Mucosa of gallbladder (tissue), 1 donor: ENCODE measurements at places on chromosomes 11 and 22. TPM values are rescaled to one million over a fixed set of nuclear protein-coding genes. Genes with fewer than 3 reads are reported as not detected.

DNA sequence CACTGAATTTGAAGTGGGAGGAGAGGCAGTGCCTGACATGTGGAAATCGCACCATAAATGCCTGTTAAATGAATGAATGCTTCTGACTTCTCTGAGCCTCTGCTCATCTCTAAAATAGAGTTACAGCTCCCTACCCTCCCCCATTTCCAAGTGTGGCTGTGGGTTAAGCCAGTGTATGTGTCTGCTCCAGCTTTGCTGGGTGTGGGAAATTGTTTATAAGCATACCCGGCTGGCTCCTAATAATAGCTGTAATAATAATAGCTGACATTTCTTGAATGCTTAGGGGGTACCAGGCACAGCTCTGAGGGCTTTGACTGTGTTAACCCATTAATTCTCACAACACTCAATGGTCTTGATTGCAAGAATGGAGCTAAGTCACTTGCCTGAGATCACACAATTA, 7.0 kb upstream of the FCHSD2 start:
- no peak for DNase-seq

DNA sequence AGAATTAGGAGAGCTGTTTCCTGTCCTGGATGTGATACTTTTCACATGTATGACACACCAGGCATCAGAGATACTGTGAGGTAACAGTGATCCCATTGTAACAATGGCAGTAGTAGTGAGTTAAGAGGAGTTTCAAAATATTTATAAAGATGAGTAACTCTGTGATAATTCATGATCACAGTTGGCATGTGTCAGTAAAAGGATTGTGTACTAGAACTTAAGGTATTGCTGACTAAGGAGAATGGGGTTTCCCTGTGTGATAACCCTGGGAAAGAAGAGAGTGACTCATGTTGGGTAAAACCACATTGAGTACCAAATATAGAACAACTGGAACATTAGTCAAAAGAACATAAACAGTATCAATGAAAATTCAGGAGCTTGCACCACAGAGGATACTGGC, 22.9 kb upstream of the SLC5A1 start:
- DNase-seq: no peak

DNA sequence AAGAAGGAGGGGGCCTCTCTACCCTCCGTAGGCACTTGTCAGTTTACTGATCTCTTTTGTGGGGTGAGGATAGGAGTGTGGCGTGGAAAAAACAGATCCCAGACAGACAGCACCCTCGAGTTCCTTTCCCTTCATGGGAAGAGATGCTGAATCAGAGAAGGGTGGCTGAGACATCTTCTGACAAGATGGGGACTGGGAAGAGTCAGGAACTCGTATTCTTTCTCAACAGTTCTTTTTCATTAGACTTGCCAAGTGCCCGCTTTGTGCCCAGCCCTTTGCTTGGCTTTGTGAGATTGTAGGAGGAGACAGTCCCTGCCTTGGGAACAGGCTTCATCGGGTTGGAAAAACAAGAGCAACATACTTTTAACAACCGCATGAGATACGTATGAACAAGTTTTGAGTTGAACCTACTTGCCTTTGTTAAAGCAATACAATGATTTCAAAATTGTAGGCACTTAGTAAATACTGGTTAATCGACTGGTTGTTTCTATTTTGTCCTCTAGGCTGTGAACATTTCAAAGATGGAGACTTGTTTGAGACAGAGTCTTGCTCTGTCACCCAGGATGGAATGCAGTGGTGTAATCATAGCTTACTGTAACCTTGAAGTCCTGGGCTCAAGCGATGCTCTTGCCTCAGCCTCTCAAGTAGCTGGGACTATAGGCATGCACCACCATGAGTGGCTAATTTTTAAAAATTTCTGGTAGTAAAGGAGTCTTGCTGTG, 1.1 kb downstream of the RRM1 start:
- no peak for DNase-seq

DNA sequence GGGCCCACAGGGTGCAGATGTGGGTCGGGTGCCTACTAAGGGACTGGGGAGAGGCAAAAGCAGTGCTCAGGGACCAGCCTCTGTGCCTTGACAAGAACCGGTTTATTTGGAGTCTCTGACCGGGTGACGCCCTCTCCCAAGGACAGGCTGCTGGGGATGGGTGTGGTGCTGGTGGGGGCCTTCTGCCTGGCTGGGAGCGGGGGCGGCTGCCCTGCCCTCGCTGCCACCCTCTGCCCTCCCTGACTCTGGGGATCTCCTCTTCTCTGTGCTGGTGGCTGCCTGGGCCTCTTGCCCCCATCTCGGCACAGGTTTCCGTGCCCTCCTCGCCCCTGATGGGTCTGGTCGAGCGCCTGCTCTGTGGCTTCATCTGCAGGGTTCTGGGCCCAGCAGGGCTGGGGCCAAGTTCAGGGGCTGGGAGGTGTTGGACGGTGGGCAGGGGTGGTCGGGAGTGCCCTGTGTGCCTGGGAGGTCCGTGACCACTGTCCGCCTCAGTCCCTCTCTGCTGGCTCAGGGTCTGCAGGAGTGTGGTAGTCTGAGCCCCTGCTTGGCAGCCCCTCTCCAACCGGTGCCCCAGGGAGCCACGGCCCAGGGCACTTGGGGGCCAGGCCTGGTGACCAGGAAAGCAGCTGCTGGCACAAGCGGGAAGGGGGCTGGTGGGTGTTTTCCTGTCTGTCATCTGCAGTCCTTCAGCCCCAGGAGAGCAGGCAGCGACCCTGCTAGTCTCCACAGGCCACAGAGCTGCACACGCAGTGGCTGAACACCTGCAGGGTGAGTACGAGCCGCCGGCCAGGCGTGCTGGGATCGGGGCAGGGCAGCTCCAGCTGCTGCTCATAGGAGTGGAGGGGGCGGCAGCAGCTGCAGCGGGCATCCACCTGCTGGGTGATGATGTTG, 23.5 kb downstream of the MUC6 start:
- no peak for DNase-seq

DNA sequence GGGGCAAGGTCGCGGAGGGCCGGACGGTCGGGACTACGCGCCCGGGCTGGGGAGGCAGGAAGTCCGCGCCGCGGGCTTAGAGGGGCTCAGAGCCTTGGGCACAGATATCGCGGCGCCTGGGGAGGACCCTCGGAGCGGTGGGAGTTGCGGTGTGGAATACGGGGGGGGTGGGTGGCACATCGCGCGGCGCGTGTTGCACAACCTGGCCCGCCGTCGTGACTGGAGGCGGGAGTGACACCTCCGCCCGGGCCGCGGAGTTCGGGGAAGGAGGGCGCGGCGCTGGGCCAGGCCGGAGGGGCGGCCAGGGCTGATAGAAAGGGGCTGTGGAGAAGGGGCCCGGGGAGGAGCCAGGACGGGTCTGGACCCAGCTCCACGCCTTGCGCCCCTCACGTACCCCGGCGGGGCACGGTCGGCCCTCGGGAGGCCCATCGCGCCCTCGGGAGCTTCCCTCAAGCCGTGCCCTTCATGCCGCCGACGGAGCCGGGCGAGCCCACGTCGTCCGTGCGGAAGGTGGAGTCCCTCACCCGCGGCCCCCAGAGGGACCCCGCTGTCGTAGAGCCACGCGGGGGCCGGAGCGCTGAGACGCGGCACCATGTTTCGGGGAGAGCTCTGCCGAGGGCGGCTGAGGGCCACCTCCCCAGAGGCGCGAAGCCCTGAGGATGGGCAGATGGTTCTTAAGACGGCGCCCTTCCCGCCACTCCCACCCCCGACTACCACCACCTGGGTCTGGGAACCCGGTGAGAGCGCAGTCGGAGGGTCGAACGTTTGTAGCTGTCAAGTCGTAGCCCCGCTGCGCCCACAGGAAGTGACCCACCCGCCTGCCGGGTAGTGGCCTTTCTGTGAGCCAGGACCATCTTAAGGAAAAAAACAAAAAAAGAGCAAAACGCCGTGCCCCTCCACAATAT, 729 bp downstream of the IL17RA start:
- no peak for DNase-seq

GRCh38 chr11:11532574-11532973, 89.2 kb downstream of the GALNT18 start:
- DNase-seq: no peak

- no peak for DNase-seq
Measured at GRCh38 chr11:94932503-94932902, 40.9 kb downstream of the CWC15 start.

- DNase-seq: no peak
Measured at GRCh38 chr11:3143136-3143880, 21.8 kb downstream of the OSBPL5 start.

- no peak for DNase-seq
Measured at GRCh38 chr11:65104628-65105027, 7.0 kb upstream of the TM7SF2 start.

GRCh38 chr11:47372422-47372821, 5.9 kb downstream of the SPI1 start:
- no peak for DNase-seq

DNA sequence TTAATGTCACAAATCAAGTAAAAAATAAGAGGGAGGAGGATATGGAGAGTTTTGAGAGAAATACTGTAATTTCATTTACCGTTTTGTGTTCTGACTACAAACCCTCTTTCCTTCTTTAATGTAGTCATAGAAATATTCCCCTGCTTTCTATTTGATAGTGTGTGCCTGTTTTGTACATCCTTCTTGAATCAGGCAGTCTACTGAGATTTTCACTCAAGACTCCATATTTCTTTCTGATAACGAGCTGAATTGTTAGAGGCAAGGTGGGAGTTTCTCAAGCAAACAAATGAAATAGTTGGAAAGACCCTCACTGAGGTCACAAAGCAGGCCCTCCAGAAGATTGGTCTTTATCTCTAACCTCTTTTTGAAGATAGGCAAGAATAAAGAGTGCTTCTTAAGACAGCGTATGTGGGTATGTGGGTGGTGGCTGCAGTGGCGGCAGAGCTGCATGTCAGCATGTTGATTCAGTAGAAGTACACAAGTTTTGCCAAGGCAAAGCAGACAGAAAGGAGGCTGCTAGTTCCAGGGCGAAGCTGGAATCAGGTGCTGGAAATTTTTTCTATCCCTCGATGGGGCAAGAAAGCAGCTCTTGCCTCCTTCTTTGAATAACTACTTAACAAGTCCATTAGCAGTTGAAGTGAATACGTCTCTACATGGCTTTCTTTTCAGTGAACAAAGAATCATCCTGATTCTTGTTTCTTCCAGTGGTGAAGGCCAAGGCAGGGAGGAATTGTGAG, 164.2 kb downstream of the FAM76B start:
- no peak for DNase-seq

GRCh38 chr22:23514322-23515038, 65.6 kb downstream of the IGLL1 start:
- no peak for DNase-seq

DNA sequence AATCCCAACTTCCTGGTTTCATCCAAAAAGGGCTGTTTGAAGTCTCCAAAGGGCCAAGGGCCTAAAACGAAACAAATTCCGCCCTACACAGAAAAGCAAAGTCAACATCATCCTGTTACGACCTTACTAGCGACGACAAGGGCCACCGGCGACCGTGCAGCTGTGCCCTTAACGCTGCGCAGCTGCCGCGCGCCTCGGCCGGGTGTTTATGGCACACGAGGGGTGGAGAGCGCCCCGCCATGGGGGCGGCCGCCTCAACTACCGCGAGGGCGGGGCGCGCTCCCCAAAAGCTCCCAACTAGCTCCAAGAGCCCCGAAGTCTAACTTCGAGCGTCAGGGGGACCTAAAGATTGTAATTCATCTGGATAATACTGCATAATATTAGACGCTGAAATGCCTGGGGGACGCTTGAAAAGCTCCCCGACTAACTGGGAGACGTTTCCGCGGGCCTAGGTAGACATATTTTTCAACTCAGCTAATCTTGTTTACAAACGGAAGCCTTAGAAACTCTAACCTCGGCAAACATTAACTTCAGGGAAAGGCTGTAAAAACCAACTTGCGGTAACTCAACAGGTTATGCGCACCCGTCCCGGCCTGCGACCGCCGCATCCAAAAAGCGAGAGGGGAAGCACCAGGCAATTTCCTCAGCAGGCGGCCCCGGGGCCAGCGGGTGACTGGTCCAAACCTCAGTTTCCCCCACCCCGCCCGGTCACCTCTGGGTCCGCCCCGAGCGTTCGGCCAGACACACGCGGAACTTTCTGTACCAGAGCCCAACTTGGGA, 694 bp downstream of the TMEM123 start:
- DNase-seq: peak; percentile 53

- DNase-seq: no peak
Measured at GRCh38 chr22:47435826-47436225, 673.4 kb downstream of the TBC1D22A start.

GRCh38 chr22:27809700-27810608, 8.4 kb upstream of the MN1 start:
- DNase-seq: no peak

DNA sequence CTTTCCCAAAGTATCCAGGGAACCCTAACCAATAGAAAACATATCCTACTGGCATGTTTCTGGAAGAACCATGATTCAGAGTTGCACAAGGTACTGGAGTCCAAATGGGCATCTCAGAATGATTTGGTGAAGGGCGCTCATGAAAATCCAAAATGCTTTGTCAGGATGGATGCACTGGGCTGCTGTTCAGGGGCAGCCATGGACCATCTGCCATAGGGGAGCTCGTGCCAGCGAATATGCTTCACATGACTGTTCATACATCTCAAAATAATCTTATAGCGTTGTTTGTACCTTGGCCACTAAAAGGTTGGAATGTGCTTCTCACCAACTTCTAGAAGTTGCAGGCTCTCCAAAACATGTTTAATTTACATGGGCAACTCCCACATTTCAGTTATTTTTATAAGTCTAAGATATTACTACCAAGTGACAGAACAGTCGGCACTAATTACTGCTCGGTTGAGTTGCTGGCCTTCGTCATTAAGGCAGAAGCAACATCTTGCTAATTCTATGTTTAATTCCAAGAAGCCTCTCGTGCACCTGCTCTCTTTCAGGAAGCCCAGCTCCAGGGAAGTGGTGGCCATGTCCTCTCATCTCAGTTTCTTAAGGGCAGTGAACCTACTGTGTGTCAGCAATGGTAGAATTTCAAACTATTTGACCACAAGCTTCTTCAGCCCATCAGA, 1497.7 kb downstream of the TBC1D22A start:
- no peak for DNase-seq

- no peak for DNase-seq
Measured at GRCh38 chr22:19524170-19525115, at the start of gene CLDN5. Gene CLDN5, minus strand, starts transcription at chr22:19524410. Its CDS starts 155 bp downstream, at chr22:19524255.

DNA sequence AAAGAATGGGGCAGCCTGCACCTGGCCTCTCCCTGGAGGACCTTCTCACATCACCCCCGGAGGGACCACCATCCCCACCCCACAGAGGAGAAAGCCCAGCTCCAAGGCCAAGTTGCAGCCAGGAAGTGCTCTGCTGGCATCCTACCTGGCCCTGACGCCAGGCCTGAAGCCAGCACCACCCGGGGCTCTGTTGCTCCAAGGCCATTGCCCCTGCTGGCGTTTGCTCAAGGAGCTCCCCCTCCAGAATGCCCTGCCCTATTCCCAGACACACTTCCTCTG, 10.2 kb downstream of the RTN4R start:
- DNase-seq: no peak

GRCh38 chr11:103988595-103988969, 47.9 kb upstream of the DDI1 start:
- DNase-seq: no peak

- peak; percentile 65 for DNase-seq
Measured at GRCh38 chr11:17208257-17208999, 642 bp upstream of the PIK3C2A start.

CRYBB3 gene
- total RNA-seq: 1.4 TPM

TIGD3 gene
- 0.29 TPM for total RNA-seq

TMEM45B gene
- 86.0 TPM for total RNA-seq
